ENCODE measurements at places on chromosomes 12 and 14.
A peak's percentile ranks its signal among the peaks of the same experiment; 100 is the strongest.

DNA sequence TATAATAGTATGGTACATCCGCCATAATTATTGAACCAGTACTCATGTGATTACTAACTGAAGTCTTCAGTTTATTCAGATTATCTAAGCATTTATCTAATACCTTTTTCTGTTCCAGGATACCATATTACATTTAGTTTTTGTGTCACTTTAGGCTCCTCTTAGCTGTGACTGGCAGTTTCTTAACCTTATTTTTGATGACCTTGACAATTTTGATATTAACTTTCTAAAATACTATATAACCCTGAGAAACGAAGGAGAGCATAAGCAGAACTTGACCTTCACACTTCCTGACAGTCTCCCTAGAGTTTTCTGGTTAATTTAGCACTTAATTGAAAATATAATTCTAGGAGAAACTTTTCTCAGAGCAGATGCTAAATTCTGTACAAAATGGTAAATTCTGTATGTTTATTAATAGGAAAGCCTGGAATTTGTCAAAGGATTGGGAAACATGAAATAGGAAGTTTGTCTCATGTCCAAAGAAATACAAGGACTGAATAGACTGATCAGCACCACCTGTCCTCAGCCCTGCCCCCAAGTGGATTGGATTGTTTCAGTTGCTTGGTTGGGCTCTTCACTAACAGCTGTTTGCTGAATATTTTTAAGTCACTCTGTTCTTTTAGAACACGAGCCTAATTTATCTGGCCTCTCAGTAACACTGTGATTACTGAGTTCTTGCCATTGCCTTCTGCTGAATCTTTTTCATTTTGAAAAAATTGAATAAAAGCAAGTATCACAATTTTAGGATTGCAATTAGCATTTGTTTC, 6.0 kb downstream of the BICDL1 start:
- DNase-seq = peak; percentile 49

- no peak for DNase-seq
Observed at GRCh38 chr14:54944737-54945391, 42.2 kb upstream of the GCH1 start.

GRCh38 chr14:89957791-89958190, 2.1 kb downstream of the TDP1 start:
- no peak for DNase-seq

GRCh38 chr14:28820677-28821076, 54.1 kb downstream of the FOXG1 start:
- DNase-seq = no peak

- no peak for DNase-seq
Observed at GRCh38 chr12:66055837-66056319, 74.7 kb downstream of the LLPH start.

- no peak for DNase-seq
Observed at GRCh38 chr12:89674326-89674942, 34.2 kb downstream of the ATP2B1 start.

DNA sequence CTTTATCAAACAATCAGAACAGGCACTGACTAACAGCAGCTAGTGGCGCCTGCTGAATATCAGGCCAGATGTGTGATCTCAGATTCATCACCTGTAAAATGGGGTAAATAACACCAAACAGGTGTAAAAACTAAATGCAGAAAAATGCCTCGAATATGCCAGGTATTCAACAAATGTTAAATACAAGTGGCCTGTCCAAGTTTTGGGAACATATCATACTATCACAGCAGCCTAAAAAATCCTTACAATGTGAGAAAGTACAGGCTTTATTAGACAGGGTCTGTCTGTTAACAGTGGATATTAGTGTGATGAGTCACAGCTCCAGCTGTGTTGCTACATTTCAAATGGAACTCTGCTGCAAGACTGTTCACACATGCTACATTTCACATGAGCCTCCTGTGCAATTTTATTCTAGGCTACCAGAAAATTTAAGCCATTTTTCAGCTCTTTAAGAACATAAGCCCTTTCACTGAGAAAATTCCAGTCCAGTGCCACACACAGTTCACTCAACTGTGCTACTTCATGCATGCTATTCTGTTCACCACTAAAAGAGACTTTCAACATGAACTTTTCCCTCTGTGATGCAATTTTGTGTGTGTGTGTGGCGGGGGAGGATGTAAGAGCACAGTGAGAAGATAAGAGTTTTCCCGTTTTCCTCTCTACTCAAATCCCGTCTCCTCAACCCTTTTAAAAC, 56.7 kb downstream of the MSRB3 start:
- no peak for DNase-seq

DNA sequence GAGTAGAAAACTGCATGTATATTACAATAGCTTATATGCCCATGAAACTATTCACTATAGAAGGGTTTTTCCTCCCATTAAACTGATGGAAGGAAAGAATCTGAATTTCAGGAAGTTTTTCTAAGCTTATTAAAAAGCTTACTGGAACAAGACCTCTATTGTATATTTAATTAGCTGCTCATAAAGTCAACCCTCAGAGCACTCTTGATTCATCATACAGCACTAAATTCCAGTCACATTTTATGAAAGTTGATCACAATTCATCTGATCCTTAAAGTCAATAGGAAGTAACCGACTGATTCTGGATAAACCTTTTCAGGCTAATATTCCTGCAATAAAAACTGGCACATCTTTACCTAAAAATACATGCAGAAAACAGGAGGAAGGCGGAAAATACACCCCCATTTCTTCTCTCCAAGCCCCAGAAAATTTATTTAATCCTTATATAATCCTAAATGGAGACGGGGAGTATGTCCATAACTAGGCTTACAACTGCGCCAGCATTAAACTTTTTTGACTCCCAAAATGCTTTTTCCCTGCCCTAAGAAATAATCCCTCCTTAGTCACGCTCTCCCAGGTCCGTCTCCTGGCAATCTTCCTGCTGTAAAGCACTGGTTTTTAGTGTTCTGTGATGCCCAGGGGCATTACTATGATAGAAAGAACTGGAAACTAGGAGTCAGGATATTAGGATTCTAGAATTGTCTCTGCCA, 35.3 kb downstream of the DICER1 start:
- no peak for DNase-seq

GRCh38 chr12:108210001-108210400, 80.9 kb downstream of the WSCD2 start:
- no peak for DNase-seq

DNA sequence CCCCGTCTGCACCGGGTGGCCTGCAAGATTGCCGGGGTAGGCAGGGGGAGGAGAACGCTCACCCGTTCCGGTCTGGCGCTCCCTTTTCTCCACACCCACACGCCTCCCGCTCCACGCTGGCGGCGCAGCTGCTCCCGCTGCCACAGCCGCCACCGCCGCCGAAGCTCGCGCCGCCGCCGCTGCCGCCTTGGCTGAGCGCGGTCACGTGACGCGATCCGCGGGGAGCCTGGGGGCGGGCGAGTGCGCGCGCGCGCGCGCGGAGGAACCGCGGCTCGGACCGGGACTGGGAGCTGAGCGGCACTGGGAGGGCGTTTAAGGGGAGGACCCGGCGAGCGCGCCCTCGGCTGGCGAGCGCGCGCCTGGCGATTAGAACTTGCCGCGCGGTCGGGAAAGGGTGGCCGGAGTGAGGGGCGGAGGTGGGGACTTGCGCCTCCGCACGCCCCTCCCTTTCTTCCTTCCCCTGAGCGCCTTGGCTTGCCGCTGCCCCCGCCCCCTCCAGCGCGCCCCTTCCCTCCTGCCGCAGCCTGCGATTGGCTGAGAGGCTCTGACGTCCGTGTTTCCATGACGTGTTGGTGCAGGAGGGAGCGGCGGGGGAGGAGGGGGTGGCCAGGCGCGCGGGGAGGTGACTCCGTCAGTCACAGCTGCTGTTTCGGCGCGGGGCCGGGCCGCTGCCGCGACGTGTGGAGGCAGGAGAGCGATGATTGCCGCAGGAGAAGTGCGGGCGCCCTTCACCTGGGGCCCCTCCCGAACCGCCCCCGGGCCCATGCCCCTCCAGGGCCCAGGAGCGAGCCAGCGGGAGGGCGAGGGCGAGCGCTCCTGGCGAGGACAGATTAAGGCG, 738 bp upstream of the ATP2B1 start:
- DNase-seq = peak; percentile 98

DNA sequence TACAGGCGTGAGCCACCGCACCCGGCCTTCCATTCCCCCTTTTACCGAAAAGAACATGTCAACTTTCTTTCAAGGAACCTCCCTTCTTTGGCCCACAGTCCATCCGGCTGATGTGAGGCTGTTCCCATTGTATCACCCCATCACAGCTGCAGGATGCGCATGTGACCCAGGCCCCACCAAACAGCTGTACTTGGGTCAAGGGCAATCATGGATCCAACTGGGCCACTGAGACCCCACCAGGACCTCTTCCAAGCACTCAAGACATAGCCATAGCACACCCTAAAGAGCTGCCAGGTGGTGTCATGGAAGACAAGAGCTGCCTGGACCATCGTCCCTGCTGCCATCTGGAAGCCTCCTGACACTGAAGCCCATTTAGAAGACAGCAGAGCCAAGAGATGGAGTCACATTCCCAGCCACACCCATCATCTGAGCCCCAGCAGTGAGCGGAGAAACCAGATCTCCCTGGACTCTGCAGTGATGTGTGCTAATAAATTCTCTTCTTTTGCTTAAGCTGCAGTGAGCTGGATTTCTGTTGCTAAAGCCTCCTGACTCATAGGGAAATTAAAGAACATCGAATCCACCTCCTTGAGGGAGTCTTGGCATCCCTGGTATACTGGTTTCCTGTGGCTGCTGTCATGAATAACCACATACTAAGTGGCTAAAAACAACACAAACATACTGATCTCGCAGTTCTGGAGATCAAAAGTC, 105.6 kb downstream of the KSR2 start:
- no peak for DNase-seq

GRCh38 chr12:26754148-26754547, 78.8 kb downstream of the ITPR2 start:
- DNase-seq = no peak

GRCh38 chr12:113135178-113136127, at the start of gene RASAL1:
Gene RASAL1, minus strand, starts transcription at chr12:113135761. Its CDS starts 299 bp downstream, at chr12:113135462.
- peak; percentile 92 for DNase-seq

GRCh38 chr12:80142640-80143039, 43.3 kb downstream of the OTOGL start:
- DNase-seq = no peak

GRCh38 chr12:50764286-50765094, 589 bp downstream of the ATF1 start:
- peak; percentile 72 for DNase-seq

- DNase-seq = peak; percentile 8
Observed at GRCh38 chr12:27198036-27198435, 46.0 kb upstream of the STK38L start.

GRCh38 chr12:4203772-4204376, 69.7 kb upstream of the CCND2 start:
- peak; percentile 86 for DNase-seq

GRCh38 chr14:67666750-67667449, 7.5 kb downstream of the VTI1B start:
- DNase-seq = peak; percentile 72

DNA sequence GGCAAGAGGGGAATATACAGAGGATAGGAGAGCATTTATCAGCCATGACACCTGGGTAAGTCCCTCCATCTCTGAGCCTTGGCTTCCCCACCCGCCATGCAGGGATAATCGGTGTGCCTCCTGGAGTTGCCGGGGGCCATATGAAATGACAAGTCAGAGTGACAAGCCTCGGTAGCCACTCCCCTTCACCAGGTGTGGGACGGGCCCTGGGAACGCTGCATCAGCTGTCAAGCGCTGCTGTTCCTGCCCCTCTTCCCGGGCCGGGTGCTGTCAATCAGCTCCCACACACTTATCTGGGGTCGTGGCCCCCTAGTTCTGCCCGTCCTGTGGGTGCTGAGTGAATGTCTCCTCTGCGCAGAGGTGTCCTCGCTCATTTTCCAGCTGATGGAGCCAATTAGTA, 57.2 kb downstream of the MVK start:
- DNase-seq = no peak

DNA sequence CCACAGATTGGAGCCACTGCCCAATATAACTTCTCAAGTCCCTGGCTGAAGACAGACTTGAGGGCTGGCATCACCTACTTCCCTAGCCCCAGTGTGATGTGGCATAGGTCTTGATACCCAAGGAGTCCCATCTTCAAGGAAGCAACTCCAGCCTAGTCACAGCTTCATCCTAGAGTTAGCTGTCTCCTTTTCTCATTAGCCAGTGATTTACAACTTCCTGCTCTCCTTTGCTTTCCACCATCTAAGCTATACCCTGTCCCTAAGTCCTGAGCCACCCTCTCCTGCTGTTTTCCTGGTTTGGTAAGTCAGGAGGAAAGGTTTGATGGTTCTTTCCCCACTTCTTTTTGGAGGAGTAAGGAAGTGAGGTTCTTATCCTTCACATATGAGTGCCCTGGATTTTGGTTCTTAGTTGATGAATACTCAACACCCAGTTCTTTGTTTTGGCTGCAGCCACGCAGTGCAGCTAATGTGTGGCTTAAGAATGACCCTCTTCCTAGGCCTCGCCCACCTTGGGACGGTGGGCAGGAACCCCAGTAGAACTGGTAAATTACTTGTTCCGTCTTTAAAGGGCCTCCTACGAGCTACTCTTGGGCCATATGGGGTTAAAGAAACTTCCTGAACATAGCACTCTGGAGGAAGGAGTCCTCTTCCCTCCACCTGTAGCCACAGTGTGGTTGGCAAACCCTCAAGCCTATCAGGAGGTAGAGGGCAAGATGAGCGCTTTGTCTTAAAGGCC, 3.9 kb upstream of the GPX2 start:
- no peak for DNase-seq

DNA sequence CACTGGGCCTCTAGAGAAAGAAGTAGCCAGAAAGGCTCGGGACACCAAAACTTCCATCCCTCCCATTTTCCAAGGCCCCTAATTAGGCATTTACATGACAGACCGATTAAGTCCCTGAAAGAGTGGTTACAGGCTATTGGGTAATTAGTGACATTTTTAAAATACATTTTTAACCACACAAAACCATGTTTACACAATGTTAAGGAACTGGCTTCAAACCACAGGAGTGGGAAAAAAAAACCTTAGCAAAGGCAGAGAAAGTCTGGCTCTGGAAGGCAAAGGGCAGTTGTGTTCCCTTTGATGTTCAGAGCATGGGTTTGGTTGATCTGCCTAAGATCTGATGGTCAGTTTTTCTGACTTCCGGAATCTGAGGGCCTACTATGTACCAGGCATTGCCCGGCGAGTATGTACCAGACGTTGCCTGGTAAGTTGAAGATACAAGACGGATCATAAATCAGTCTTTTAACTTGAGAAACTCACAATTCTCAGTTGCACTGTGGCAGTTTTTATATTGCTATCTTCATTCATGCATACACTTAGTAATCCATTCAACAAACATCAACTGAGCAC, 576.5 kb downstream of the MED13L start:
- no peak for DNase-seq

DNA sequence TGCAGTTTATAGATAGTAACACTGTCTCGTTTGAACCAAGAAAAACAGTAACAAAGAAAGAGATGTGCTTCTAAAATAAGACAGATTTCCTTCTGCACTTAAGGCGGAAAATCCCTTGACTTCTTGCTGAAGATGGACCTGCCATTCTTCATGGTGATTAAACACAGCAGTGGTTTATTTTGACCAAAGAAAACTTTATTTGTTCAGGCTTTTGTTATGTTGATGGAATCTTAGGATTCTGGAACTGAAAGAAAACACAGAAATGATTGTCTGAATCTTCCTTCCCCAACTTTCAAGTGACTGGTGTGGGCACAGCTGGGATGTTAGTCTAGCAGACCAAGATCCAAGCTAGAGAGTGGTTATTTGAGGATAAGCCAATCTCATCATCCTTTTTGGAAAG, 72.2 kb downstream of the DACT1 start:
- DNase-seq = no peak

- DNase-seq = no peak
Observed at GRCh38 chr12:29255042-29255441, 106.0 kb downstream of the FAR2 start.

Measured in GM23338 (cell line).